Articular chondrocyte of knee joint (primary cell): ENCODE measurements at places on chromosomes 2 and 18. TPM values are rescaled to one million over a fixed set of nuclear protein-coding genes. Genes with fewer than 3 reads are reported as not detected.

The ST6GAL2 gene
- total RNA-seq, result 0.13 and 0.32 TPM in 2 replicates

The GATA6 gene
- total RNA-seq, result 1.4 and 2.3 TPM in 2 replicates

The MYO5B gene
- total RNA-seq, result 6.0 and 6.6 TPM in 2 replicates

The SF3B6 gene
- total RNA-seq, result 121 and 138 TPM in 2 replicates

The PDE1A gene
- total RNA-seq, result 89.0 and 156 TPM in 2 replicates

The ACMSD gene
- total RNA-seq, result not detected in 2 replicates

The ANKRD29 gene
- 4.1 and 9.5 TPM in 2 replicates for total RNA-seq

The SPTBN1 gene
- total RNA-seq, result 275 and 355 TPM in 2 replicates

The ADGRF3 gene
- total RNA-seq, result under 0.01 and 0.22 TPM in 2 replicates

The ARHGAP15 gene
- total RNA-seq, result not detected in 2 replicates

The ALK gene
- not detected in 2 replicates for total RNA-seq
